ENCODE measurements at places on chromosomes 5 and 9. TPM values are rescaled to one million over a fixed set of nuclear protein-coding genes. Genes with fewer than 3 reads are reported as not detected.

GIN1 gene
- total RNA-seq: 11.5 TPM

ZER1 gene
- 17.8 TPM for total RNA-seq

KDM4C gene
- total RNA-seq: 30.8 TPM

RAPGEF1 gene
- 34.7 TPM for total RNA-seq

SLC36A3 gene
- total RNA-seq: not detected

FAT2 gene
- total RNA-seq: 0.38 TPM

RASA1 gene
- total RNA-seq: 32.1 TPM

DMRTA1 gene
- 0.20 TPM for total RNA-seq

C5orf22 gene
- total RNA-seq: 27.0 TPM

DNA sequence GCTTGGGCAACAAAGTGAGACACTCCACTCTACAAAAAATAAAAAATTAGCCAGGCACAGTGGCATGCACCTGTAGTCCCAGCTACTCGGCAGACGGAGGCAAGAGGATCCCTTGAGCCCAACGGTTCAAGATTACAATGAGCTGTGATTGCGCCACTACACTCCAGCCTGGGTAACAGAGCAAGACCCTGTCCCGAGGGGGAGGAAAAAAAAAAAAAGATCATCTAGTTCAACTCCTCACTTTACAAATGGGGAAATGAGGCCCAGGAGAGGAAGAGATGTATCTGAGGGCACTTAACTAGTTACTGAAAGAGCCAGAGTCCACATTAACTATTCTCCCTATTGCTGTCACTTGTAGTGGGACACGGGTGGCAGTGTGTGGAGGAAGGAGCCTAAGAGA lies 13.8 kb downstream of the PDCL start:
- no peak for ATAC-seq

DNA sequence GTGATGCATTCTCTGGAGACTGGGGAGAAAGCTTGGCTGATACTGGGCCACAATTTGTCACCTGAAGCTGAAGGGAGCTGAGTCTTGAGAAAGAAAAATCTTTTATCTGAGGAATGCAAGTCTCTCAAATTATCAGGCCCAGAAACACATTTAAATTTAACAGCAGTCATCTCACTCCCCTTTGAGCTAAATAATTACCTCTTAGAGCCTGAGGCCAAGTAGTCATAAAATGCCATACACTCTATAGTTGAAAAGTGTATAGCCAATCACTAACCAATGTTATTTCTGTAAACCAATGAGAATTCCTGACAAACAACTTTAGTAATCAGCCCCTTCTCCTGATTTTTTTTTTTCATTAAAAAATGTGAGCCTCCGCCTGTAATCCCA lies 32.7 kb upstream of the DAPK1 start:
- ATAC-seq: no peak

- no peak for ATAC-seq
Observed at GRCh38 chr9:109411069-109411761, 86.9 kb downstream of the PTPN3 start.

DNA sequence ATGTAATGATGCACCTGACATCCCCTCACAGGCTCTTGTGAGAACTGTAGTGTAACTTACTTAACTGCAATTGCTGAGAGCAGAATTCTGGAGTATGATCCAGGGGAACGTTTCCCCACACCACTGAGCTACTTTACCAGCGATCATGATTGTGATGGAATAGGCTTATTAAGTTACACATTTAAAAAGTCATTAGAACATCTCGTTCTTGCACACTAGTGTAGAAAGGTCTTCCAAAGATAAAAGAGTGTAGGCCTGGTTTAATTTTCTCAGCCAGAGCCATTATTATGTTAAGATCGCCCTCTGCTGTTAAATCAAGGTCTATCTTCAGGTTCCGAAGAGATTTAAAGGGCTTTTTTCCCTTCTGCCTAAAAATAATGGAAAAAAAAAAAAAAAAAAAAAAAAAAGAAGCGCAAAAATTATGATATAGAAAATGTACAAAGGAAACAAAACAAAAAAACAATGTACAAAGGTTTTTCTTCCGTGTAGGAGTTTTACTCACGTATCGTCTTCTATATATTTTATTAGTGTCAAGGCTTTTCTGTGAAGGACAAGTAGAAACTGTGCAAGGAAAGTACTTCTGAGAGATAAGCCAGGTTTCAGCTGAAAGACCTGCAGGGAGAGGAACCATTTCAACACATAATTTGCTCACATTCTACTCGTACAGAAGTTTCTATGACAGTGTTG lies 18.6 kb upstream of the MOB3B start:
- ATAC-seq: peak; percentile 75

GRCh38 chr9:68710111-68710471 lies 5.1 kb downstream of the PIP5K1B start:
- no peak for ATAC-seq

- peak; percentile 21 for ATAC-seq
Observed at GRCh38 chr9:37760416-37761161, 7.0 kb downstream of the TRMT10B start.

- ATAC-seq: peak; percentile 36
Observed at GRCh38 chr9:19754921-19755320, 33.9 kb downstream of the SLC24A2 start.

- ATAC-seq: no peak
Observed at GRCh38 chr9:126591083-126591482, 22.6 kb upstream of the LMX1B start.

- no peak for ATAC-seq
Observed at GRCh38 chr5:173391031-173391430, 62.8 kb upstream of the STC2 start.

GRCh38 chr9:132531195-132531594 lies 51.2 kb upstream of the BARHL1 start:
- peak; percentile 88 for ATAC-seq

GRCh38 chr5:136006761-136007251 lies 22.0 kb upstream of the TGFBI start:
- ATAC-seq: no peak

- no peak for ATAC-seq
Observed at GRCh38 chr5:157479166-157479565, 19.2 kb downstream of the NIPAL4 start.

- no peak for ATAC-seq
Observed at GRCh38 chr9:1087120-1087881, 37.1 kb downstream of the DMRT2 start.

GRCh38 chr9:136316896-136317676 lies 10.3 kb upstream of the GPSM1 start:
- no peak for ATAC-seq

GRCh38 chr9:80030801-80031200 lies 459.0 kb downstream of the TLE4 start:
- no peak for ATAC-seq
